HepG2 (cell line): ENCODE measurements at places on chromosomes 7 and 10.

- no peak for DNase-seq
Observed at GRCh38 chr7:43769281-43769680, 10.8 kb downstream of the BLVRA start.

- no peak for DNase-seq
Observed at GRCh38 chr7:132739271-132739955, 163.1 kb upstream of the PLXNA4 start.

DNA sequence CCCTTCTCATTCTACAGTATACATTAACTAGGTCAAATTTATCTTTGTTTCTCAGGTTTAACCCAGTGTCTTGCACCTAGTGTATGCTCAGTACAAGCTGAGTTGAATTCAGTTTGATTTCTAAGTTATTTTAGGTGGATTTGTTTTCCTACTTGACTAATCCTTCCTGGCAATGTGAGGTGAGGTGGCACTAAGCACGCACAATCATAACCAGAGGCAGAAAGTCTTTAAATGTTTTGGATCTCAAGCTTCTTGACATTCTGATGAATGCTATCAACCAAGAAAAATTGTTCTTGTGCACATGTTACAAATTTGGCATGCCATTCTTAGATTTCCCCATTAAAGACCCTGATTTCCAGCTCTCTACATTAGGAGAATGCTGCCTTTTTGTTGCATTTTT is 3.2 kb downstream of the BZW2 start:
- no peak for DNase-seq

DNA sequence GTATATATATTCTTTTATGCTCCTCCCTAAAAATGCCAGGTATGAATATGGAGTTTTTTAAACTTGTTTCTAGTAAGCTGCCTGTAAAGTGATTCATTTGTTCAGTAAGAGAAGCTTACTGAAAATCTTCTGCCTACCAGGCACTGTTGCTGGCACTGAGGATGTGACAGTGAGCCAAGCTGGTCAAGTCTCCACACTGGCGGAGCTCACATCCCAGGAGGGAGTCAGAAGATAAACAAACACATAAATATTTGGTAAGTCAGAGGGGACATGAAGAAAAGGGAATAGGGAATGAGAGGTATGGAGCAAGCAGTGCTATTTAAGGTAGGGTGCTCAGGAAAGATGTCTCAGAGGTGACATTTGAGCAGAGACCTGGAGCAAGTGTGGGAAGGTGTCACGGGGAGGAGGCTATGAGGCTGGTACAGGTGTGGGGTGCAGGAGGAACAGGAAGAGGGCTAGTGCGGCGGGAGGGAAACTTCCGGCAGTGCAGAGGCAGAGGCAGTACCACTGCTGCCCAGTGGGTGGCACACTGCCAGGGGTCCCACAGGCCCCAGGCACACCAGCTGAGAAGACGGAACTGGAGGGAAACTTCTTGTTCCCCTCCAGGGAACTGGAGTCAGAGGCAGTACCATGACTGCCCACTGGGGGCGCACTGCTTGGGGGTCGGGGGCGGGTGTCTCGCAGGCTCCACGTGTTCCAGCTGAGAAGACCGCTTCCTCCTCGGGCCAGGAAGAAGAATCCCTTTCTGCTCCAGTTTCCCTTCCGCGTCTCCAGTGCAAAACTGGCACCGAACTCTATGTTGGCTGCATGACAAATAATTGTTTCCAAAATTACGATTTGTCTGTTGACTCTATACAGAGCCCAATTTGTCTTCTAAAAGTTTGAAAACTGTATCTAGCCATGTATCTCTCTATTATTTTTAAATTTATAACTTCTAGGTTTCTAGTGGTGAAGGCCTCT is 161.0 kb downstream of the TEX36 start:
- DNase-seq: peak; percentile 23

- DNase-seq: no peak
Observed at GRCh38 chr7:142376356-142376997, 118.6 kb upstream of the PRSS58 start.

DNA sequence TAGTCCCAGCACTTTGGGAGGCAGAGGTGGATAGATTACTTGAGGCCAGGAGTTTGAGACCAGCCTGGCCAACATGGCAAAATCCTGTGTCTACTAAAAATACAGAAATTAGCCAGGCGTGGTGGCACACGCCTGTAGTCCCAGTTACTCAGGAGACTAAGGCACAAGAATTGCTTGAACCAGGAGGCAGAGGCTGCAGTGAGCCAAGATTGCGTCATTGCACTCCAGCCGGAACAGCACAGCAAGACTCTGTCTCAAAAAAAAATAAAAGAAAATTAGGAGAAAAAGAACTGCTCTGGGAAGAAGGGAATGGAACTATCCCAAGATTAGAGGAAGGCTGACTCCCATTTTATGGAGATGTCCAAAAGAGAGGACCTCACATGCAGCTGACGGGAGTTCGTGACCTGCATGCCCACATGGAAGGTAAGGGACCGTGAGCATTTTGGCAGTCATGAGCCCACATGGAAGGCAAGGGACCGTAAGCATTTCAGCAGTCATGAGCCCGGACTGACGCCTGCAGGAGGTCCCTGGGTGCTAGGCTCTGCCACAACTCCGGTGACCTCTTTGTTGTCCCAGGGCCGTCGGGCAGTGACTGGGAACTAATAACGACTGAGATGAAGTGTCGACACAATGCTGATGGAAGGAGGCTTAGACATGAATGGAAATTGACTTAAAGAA is 18.6 kb upstream of the GTPBP4 start:
- peak; percentile 45 for DNase-seq

DNA sequence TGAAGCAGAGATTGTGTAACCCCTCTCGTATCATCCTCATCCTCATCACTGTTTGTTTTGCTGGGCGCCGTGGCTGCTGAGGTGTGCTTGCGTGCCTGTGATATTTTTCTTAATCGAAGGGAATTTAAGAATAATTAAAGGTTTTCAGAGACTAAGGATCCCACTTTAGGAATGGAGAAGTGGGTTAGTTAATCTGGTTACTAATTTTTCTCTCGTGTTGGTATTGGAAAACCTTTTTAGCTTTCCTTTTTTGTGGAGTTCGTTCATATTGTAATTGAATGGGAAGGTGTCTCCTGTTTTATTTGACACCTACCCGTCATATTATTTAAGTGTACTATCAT is 1.3 kb downstream of the UBN2 start:
- DNase-seq: no peak

DNA sequence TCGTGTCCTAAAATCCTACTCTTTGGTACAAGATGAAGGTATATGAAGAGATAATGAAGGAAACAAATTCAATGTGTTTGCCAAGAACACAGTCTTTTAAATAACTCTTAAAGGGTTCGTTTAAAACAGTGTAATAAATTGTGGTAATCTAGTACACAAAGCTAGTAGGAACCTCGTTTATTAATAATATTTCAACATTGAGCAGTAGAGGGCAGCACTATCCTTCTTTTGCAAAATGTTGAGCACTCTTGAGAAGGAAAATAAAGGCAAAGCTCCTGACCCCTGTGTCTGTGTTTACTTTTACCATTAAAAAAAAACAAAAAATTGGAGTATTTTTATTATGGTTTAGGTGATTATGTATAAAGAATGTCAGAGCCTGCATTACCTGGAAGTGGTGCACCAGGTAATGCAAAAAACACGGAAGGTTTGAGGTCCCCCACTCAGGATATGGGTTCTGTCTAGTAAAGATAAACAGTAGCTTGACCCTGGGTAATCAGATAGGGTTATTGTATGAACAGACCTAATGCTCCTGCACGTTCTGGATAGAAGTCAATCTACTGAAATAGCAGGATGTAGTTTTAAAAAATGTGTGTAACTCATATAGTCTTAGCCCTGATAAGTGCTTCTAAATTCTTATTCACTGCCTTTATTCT is 5.7 kb upstream of the GOT1 start:
- DNase-seq: peak; percentile 48

DNA sequence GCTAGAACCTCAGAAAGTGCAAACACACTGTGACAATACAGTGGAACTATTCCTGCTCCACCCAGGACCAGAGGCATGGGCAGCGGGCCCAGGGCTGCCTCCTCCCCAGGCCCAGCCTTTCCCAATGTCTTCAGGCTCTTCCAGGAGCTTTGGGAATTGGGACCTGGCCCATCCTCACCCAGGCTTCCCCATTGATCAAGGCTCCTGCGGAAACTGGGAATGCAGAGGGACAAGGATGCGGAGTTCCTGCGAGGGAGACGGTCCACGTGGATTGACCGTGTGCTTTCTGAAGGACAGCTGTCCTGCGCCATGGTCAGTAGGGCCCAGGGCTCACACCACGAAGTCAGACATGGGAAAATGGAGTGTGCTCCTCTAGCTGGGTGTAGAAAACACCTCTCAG is 56.6 kb downstream of the CSGALNACT2 start:
- DNase-seq: no peak

GRCh38 chr7:28301148-28301641 is 111.1 kb upstream of the CREB5 start:
- no peak for DNase-seq

DNA sequence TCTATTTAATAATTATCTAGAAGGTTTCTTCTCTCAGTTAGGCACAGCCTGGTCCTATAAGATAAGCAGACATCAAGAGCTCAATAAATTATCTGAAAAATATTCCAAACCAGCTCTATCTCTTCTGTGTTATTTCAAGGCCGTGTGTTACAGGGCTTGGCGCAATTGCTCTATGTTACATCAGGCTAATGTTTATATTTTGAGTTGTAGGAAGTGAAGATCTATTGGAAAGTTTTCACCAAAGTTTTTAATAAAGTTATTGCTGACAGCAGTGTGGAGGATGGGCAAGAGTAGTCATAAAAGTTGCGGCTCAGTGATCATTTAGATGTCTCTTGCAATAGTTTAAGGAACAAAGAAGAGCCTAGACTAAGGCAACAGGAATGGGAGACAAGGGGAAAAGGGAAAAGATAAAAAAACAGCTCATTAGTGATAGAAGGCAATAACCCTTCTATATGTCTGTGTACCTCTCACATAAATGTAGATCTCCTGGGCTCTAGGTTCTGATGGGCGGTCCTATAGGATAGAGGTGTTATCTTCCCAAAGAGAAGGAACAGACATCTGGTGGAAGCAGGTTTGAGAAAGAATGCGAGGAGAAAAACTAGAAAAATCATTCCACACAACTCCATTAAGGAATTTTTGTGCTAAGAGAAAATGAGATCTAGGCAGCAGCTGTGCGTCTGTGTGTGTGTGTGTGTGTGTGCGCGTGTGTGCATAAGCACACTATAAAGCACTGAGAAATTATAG is 5.9 kb upstream of the ANKRD7 start:
- no peak for DNase-seq

DNA sequence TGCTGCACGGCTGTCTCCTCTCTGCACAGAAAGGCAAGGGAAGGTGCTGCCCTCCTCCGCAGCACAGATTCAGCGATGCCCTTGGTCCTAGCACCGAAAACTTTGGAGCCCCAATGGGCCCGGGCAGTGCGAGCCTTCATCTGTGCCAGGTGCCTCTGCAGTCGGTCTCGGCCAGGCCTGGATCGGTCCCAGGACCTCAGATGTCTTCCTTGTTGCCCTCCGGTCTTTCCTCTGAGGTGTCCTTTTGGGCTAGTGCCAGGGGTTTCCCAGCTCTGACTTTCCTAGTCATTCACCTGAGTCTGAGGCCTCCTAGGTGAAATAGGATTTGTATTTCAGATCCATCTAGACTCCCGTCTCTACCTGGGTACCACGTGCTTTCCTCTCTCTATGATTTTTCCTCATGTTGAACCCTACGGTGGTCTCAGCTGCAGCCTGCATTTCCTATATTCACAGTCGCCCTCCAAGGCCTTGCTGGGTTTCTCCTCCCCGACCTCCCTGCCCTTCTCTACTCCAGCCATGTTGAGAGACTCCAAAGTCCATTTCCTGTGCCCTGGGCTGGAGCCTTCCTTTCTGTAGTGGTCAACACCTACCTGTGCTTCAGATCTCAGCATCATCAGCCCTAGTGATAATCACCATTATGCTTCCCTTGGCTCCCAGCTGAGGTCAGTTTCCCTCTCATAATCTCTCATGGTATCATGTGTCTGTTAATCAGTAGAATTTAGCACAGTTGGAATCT is 92.0 kb upstream of the PRSS58 start:
- no peak for DNase-seq

DNA sequence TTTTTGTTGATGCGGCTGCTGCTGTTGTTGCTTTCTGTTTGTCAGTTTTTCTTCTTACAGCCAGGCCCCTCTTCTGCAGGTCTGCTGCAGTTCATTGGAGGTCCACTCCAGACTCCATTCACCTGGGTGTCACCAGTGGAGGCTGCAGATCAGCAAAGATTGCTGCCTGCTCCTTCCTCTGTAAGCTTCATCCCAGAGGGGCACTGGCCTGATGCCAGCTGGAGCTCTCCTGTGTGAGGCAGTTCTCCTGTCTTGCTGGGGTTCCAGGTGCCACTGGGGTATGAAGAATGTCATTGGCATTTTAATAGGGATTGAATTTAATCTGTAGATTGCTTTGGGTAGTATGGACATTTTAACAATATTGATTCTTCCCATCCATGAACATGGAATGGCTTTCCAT is 308.5 kb upstream of the MEOX2 start:
- no peak for DNase-seq

- DNase-seq: no peak
Observed at GRCh38 chr7:55073051-55073511, 54.3 kb downstream of the EGFR start.

DNA sequence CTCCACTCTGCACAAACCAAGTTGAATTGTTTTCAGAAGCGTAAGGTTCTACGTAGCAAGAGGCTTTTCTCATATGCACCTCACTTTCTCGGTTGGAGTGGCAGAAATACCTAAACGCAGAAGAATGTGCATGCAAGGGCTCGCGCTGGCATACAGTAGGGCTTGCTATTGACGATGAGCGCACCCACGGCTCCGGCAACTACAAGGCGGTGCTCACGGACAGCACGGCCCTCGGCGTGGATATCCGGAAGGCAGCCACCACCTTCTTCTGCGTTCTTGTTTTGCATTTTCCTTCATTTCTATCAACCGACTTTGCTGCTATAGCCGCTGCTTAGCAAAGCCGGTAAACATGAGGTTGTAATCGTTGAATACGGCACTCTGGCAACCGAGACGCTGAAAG is 51.1 kb upstream of the UBE3C start:
- no peak for DNase-seq

DNA sequence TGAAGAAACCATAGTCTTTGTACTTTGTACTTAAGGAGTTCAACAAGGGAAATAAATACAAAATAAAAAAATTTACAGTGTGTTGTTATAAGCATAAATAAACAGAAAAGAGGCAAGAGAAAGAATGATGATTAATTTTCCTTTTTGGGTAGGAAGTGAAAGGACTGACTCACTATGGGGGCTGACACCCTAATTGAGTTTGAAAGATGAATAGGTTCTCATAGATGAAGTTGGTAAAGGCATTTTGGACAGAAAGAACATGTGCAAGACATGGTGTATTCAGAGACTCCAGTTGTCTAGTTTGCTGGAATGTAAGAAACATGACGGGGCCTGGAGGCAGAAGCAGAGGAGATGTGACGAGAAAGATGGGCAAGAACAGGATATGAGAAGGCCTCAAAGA is 83.7 kb downstream of the VPS50 start:
- no peak for DNase-seq

GRCh38 chr10:75905490-75905889 is 474.1 kb downstream of the LRMDA start:
- no peak for DNase-seq

GRCh38 chr7:33854801-33855350 is 50.5 kb upstream of the BMPER start:
- no peak for DNase-seq
